Left cardiac atrium (tissue), 4 donors: ENCODE measurements at places on chromosomes 16 and 17. TPM values are rescaled to one million over a fixed set of nuclear protein-coding genes. Genes with fewer than 3 reads are reported as not detected.

DNA sequence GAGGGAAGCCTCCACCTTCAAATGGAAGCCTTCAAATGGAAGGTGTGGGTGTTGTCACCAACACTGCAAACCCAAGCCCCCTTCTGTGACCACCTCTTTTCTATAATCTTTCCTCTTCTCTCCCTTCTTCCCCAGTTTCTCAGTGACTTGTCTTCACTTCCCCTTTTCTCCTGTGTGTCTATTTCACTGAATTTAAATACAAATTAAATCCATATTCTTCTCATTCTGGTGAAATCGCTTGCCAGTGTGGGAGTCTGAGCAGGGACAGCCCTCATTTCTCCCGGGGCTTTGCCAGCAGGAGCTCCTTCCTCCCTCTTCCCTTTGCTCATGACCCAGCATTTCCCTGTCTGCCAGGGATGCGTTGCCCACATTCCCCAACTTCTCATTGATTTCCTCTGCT, 6.4 kb upstream of the ITGAX start:
- no peak for DNase-seq

DNA sequence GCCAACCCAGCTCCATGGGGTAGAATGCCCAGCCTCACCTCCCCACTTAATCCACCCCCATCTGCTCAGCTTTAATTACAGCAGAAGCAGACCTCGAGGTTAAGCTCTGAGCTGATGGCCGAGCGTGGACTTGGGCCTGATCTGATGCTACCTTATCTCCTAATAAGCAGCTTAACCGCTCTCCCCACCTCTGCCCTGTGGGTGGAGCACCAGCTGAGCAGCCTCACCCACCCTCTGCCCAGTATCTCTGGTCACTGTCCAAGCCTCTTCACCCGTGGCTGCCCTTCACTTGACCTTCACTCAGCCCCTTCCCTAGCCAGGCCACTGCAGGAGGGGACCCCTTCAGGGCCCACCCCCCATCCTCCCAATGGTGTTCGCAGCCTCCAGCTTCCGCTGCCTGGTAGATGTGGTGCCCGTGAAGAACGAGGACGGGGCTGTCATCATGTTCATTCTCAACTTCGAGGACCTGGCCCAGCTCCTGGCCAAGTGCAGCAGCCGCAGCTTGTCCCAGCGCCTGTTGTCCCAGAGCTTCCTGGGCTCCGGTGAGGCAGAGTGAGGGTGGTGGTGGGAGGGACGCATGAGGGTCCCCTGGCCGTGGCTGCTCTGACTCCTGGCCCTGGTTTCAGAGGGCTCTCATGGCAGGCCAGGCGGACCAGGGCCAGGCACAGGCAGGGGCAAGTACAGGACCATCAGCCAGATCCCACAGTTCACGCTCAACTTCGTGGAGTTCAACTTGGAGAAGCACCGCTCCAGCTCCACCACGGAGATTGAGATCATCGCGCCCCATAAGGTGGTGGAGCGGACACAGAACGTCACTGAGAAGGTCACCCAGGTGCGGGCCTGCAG, 6.8 kb downstream of the KCNH6 start:
- no peak for DNase-seq

ITGAD gene
- total RNA-seq, result 0.24 TPM

GRCh38 chr16:22625967-22626366, 115.3 kb downstream of the NPIPB5 start:
- DNase-seq, result no peak

DNA sequence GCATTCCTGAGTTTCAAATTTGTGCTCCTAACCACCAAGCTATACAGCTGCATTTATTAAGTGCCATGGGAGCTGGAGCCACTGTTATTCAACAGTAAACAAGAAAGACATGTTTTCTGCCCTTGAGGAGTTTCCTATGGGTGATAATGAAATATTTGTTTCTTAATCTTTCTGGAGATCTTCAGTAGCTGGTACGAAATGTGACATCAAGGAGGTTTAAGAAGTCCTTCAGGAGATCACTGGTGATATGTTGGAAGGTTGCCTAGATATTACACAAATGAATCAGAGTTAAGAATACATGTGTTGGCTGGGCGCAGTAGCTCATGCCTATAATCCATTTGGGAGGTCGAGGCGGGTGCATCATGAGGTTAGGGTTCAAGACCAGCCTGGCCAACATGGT, 14.9 kb downstream of the RHOT1 start:
- DNase-seq, result no peak

SPAG9 gene
- 67.2 TPM for total RNA-seq

SDR42E1 gene
- 0.94 TPM for total RNA-seq

DNA sequence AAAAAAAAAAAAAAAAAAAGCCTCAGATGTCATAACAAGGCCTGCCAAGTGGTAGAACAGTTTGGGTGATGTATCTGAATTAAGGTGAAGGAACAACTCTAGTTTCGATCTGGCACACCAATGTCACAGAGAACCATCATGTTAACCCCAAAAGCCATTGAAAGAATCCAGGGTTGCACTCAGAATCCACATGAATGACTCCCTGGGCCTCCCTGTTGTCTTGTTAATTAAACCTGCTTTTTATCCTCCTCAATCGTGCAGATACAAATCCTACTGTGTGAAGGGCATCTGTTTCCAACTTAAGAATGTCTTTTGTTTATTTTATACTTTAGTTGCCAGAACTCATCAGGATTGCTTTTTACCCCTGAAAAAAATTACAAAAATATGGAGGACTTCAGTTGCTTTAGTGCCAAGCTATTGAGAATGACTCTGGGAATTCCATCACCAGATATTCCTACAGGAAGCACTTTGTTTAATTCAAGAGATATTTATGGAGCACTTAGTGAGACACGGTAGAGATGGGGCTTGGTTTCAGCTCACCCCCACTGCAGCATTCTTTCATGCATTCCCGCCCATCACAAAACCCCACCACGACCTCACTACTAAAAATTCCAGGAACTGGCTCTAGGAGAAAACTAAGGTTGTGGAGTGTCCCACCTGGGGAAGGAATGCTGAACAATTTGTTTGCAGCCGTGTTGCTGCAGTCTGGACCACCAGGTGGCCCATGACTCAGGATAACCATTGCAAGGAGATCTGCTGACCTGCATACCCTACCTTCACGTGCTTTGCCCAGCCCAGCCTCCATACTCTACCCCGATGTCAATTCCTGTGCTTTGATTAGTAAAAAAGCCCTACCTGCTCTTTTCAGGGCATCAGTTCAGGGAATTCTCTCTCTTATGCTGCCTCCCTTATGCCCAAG, 63.8 kb upstream of the GPRC5B start:
- no peak for DNase-seq

KRTAP4-3 gene
- not detected for total RNA-seq

TSPAN10 gene
- total RNA-seq, result 0.50 TPM

GRCh38 chr16:2963723-2964474, at the start of gene KREMEN2:
Gene KREMEN2 (plus strand): TSS chr16:2964275. CDS start chr16:2964521, 246 bp downstream.
- no peak for DNase-seq

OTOP3 gene
- total RNA-seq, result not detected

RASD1 gene
- total RNA-seq, result 35.3 TPM
